ENCODE measurements at places on chromosomes 1 and 21.

- DNase-seq, result no peak
Measured at GRCh38 chr1:53153752-53154151, 11.3 kb upstream of the SLC1A7 start.

GRCh38 chr1:191260056-191260455, 782.4 kb upstream of the BRINP3 start:
- no peak for DNase-seq

GRCh38 chr1:245587435-245588115, 432.8 kb downstream of the KIF26B start:
- DNase-seq, result no peak

GRCh38 chr1:65209005-65209885, 61.2 kb downstream of the AK4 start:
- DNase-seq, result no peak

DNA sequence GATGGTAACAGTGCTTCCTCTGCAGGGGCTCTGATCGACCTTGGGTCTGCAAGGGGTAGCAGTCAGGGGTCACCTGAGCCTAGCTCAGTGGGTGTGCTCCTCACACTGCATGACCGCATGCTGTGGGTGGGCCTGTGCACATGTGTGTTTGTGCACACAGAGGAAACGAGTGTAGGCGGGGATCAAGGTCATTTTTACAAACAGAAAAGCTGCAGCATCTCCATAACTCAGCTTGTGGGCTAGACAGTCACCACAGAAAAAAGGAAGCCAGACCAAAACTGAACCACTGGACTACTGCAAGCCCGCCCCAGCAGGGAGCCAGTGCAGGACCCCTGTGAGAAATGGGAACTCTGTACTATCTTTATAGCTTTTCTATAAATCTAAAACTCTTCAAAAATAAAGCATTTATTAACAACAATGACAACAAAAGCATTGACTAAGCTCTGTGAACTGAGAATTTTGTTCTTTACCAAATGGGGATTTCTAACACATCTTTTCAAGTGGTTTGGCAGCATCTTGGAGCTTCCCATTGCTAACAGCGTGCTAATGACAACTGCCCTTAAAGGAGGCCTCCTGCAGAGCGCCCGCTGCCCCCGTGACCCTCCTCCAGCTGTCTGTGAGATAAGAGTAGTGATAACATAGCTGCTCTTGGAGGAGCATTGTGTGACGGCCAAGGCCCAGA, 19.9 kb upstream of the NEK2 start:
- DNase-seq, result no peak

GRCh38 chr1:40802078-40802741, 18.6 kb downstream of the KCNQ4 start:
- DNase-seq, result peak; percentile 71

- DNase-seq, result no peak
Measured at GRCh38 chr1:111738133-111738435, 1.1 kb downstream of the INKA2 start.

- DNase-seq, result no peak
Measured at GRCh38 chr1:232620356-232620969, 9.5 kb downstream of the SIPA1L2 start.

GRCh38 chr1:81689531-81689941, 111.2 kb upstream of the ADGRL2 start:
- DNase-seq, result no peak

DNA sequence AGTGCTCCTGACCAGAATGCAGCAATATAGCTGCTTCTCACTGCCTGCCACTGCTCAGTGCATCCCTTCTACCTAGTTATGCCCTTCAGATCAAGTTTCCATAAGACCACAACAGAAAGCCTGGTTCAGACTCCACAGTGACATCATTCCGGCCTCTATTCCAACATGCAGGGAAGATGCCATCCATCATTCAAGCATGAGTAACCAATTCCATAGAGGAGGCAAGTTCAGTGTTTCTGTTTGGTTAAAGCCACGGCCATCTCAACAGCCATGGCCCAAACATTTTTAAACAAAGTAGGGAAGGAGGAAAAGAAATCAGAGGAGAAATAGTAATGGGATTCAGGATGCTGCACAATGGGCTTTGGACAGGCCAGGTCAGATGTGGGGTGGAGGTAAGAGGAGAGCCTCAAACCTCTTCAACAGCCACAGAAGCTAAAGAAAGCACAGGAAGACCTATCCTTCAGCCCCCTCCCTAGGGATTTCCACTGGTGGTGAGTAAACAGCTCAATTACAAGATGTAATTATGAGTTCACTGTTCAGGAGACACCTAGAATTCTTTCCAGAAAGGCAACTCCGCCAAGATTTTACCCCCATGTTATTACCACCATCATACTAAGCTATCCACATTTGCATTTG, 484.9 kb downstream of the SETD4 start:
- DNase-seq, result no peak

DNA sequence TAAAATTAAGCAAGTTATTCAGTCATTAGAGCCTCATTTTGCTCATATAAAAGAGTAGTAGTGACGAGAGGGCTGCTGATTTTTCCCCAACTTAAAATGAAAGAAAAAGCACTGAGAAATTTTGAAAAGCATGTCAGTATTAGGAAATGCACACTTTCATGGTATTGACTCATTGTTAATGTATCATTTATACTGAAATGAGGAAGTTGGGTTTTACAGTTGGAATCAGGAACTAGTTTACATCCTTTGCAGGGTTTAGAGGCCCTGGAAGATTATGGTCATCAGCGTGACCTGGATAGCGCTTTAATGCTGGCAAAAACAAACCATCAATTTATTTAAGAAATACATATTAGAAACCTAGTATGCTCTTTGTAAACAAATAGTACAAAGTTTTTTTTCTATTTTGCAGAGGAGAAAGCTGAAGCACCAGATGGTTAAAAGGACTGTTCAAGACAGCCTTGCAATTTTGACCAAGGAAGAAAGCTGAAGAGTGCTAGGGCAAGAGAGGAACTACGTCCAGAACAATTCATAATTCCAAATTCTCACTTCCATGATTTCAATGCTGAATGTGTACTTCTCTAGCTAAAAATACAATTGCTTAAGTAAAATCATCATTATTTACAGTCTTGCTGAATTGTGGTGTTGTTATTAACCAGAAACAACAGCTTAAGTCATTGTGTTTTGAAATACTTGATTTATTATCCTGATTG, 94.8 kb upstream of the SGIP1 start:
- DNase-seq, result no peak

- DNase-seq, result no peak
Measured at GRCh38 chr1:20486457-20487235, 636 bp upstream of the CAMK2N1 start.

DNA sequence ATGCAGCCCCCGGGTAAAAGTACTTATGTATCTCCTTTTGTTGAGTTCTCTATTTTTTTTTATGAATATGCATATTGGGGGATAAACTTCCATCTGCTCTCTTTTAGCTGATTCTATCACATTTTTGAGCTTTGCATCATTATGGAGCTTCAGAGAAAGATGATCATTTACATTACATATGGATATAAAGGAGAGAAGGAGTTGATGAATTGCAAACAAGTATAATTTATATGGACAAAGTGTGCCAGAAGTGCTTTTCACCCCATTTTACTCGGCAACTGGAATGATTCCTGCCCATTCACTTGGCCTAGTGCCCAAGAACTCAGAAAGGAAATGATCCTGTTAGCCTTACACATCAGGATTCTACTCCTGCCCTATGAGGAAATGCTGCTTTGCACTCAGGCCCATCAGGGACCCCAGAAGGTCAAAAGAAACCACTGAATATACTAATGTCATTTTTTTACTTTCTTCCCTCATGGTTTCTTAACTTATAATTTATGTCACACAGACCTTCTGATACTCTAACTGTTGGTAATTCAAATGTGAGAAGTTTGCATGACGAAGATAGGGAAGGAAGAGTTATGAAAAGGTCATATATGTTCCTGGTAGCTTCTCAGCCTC, 65.6 kb downstream of the SAMSN1 start:
- DNase-seq, result no peak

DNA sequence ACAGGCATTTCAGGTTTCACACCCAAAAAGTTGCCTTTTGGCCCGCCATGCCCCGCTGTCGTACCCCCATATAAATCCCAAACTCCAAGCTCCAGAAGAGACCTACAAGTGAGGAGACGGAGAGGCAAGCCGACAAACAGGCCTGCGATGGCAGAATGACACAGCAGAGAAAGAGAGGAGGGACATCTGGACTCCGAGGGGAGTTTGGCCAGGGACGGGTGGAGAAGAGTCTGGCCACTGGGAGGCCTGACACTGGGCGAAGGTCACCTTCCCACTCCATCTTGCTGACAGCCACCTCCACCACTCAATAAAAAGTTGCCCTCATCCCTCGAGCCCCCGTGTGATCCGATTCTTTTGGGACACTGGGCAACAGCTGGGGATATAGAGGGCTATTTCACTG, 1.9 kb upstream of the CFH start:
- no peak for DNase-seq

DNA sequence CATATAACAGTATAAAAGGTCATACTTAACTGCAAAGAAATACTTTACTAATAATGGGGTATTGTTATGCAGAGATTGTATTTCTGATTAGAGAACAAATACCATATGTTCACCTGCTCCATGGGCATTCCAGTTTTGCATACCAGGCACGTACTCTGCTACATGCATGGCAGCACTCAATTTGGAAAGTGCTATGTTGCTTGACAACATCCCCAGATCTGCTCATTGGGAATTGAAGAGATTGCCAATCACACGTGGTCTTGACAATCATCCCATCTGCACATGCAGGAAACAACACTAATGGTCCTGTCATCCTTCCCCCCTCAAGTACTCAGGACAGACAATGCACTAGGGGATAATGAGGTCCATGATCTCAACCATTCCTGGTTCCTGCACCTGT, 63.4 kb upstream of the PDE4B start:
- DNase-seq, result no peak

- no peak for DNase-seq
Measured at GRCh38 chr1:217946511-217946910, 315.4 kb downstream of the SPATA17 start.

DNA sequence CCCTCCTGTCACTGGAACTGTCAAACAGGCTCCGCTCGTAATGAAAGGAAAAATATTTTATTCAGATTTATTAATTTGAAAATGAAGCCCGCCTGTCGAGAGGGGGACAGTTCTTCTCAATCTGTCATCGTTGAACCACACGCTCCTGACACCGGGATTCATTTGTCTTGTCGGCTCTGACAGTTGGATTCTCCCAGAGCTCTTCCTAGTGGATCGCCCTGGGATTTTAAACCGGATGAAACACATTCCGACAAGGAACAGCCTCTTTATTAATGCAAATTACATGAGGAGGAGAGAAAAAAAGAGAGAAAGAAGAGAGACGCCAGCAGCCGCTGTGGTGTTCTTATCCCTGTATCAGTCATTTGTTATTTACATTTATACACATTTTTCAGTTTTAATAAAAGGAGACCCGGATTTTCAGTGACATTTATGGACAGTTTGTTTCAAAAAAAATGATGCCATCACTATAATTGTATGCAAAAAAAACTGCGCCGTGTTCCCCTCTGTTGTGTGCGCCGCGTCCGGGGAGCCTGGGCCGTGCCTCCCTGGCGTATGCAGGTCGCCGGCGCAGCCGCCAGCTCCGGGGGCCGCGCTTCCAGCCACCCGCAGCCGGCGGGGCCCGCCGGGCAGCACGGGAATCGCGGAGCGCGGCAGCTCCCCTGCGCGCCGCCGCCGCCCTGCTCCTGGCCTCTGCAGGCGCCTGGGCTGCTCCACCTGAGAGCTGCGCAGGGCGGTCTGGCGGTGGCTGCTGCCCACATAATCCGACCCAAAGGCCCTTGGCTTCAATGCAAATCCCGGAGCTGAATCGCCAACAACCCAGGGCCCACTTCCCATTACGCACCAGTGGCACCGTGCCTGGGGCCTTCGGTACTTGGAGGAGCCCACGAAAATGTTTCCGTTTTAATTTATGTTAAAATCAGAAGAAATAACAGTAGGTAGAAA, 237.9 kb upstream of the PBX1 start:
- no peak for DNase-seq

DNA sequence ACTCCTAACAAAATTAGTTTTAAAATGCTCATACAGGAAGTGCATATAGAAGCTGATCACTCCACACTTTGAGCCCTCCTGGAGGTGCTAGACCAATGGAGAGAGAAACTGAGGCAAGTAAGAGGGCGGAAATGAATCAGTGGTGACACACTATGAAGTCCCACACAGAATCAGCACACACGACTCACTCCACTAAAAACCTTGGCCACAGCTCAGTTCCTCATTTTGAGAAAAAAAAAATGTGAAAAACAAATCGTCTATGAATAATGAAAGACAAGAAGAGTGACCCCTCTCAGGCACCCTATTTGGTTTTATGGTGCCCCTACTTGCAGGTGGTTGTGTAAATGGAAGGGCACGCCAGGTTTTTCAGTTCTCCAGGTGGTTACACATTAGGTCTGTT, 675.1 kb upstream of the BRINP3 start:
- no peak for DNase-seq

DNA sequence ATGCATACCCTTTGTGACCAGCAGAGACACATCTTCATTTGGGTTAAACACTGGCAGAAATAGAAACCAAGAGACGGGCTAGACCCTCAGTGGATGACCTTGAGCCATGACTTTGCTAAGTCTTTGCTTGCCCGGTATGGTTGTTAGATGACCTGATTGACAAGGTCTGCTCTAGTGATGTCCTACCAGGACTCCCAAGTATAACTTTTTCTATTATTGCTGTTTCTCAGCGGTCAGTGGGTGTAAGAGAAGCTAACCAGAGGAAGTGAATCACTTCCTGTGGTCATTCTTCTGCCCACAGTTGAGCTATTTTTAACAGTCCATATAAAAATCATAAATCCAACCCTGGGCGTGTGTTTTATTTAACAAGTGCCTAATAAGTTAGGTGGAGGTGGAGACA, 126.2 kb upstream of the ETS2 start:
- no peak for DNase-seq

DNA sequence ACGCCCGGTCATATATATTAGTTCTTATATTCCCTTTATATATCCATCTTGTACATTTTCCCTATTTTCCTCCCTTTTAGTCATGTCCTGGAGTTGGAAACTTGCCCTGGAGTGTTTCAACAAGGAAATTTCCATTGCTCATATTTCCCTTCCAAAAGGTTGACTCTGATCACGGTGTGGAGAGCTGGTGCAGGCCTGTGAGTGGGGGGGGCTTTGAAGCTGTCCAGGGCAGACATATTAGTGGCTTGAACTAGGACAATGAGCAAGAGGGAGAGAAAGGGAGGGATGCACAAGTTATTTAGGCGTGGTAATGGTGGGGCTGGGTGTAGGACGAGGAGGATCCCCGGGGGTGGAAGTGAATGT, 30.4 kb upstream of the TMEM61 start:
- DNase-seq, result no peak

DNA sequence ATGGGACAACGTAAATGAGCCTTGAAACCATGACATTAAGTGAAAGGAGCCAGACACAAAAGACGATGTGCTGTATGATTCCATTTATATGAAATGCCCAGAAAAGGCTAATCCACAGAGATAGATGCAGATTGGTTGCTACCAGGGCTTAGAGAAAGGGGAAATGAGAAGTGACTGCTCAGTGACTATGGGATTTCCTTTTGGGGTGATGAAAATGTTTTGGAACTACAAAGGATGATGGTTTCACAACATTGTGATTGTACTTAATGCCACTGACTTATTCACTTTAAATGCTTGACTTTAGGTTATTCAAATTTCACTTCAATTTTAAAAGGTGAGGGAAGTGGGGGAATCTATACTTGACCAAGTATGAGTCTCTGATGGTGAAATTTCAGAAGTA, 414.3 kb downstream of the SETD4 start:
- DNase-seq, result no peak

- DNase-seq, result peak; percentile 9
Measured at GRCh38 chr1:33255347-33256220, 708 bp upstream of the ZNF362 start.

- no peak for DNase-seq
Measured at GRCh38 chr1:246077476-246077875, 429.6 kb downstream of the SMYD3 start.
